GM20000 (cell line): ENCODE measurements at places on chromosomes 7 and 10.

DNA sequence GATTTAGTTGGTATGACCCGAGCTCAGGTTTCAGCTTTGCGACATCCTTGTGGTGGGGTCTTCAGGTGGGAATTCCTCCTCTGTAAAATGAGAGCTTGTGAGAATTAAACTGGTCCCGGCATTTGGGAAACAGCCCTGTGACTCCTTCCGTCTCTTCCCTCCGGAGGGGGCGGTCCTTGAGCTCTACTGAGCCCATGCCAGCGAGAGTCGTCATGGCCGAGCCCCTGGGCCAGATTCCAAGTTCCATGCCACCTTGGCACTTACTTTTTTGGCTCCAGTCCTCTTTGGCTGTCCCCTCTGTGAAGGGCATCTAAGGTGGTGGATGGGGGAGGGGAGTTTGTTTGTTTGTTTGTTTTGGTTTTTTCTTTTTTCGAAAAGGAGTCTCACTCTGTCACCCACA, 47.6 kb downstream of the GTF2IRD1 start:
- DNase-seq = no peak

- DNase-seq = no peak
Measured at GRCh38 chr7:125326666-125327255, 397.1 kb upstream of the POT1 start.

- no peak for DNase-seq
Measured at GRCh38 chr10:79112881-79113431, 44.2 kb downstream of the ZMIZ1 start.

DNA sequence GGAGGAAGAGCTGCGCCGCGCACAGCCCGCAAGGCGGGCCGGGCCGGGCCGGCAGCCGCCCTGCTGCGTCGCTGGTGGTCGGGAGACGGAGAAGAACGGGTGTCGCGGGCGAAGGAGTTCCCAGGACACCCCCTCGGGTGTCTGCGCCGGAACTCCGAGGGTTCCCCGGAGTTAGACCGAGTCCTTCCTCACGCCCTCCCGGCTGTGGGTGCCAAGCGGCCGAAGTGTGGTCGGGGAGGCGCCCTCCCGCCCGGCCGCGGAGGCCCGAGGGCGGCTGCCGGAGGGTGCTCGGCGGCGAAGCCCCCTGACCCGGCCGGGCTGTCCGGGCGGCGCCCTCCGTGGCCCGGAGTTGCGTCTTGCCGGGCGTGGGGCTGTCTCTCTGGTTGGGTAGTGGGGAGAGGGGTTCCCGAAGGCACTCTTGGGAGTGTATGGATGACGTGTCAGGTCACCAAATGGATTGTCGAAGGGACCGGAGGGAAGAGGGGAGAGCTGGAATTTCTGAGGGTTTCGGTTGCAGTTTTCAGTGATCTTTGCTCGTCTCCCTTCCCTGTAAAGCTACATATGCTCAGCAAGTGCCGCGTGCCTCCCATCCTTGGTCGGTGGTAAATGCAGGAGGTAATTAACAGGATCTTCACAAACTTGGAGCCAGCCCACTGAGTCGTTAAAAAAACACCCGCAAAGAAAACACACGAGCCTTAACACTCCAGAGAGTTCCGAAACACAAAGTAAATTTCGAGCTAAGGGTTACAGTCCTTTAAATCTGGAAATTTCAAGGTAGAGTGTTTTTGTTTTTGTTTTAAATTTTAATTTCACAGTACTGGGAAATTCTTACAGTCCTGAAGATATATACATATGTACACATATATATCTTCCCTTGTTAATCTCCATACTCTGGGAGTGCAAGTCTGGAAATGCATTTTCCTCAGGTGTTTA, 871 bp downstream of the ST7 start:
- no peak for DNase-seq

GRCh38 chr10:26755443-26755903, 58.0 kb downstream of the PDSS1 start:
- DNase-seq = peak; percentile 48

DNA sequence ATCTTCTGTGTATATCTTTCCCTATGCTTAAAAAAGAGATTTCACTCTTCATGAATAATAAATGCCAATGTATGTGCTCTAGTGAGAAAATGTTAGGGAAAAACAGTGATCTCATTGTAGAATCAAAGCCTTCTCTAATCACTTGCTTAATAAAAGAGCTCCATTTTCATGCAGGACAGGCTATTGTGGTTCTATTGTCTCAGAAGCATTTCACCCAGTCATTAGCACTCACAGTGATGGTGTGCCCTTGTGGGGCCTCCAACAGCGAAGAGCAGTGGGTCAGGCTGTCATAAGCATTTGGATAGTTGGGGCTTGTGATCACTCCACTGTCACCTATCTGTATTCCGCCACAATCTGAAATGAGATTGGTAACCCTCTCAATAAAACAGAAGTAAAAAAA, 83.9 kb upstream of the RSU1 start:
- DNase-seq = no peak

- no peak for DNase-seq
Measured at GRCh38 chr7:70919481-70920073, 212.4 kb upstream of the GALNT17 start.

DNA sequence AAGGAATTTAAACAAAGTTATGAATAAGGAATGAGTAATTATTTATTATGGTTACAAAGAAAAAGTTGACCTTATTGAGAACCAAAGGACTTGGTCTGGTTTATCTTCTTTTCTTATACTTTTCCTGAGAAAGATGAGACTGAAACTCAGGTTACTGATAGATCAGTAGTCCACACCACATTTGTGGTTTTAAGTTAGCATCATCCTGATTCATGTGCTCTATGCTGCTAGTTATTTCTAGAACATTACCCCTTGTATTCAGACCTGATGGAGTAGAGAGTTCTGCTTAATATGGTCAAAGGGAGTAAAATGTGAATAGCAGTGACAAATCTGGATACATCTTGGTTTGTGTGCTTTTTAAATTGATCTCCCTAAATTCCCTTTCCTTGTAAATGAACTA, 63.8 kb downstream of the FOXP2 start:
- no peak for DNase-seq

DNA sequence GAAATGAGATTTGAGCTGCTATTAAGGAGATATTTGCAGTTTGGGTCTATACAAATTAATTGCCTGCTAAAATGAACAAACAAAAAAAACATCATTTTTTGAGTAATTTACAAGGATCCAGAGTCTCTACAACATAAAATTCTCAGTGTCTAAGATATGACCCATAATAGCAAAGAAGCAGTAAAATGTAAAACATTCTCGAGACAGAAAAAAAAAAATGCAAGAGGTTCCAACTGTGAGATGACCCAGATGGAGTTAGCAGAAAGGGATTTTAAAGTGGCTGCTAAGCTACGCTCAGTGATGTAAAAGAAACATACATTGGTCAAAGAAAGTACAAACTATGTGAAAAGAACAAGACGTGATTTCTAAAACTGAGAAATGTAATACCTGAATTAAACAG, 471.0 kb downstream of the SH2D4B start:
- no peak for DNase-seq

DNA sequence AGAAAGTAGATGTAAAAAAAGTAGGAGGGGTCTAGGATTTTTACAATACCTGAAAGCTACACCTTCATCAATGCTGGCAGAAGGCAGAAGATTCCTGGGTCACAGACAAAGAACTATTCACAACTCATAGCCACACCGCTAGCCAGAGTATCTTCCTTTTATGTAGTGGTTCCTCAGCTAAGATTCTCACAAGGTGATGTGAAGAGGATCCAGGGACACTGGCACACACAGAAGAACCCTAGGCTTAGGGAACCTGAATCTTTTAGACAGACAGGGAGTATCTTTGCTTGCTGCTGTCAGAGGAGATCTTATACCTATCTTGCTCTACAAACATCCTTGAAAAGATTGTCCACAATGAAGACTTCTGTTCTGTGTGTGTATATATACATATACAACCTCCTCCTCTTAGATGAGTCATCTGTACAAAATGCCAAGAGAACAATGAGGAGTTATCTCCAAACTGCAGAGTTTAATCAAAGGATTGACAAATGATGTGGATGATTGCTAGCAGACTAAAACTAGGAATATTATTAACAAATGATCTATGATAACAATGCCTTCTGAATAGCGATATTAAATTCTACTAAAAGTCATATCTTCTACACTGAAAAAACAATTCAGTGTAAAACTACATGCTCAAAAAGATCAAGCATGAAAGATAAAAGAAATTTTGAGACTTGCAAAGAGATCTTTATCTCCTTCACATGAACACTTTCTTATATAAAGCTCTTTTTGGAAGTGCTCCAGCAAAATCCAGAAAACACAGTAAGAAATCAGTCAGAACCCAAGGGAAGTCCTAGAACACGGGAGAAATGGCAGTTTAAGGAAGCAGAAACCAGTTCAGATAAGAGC, 409.3 kb downstream of the PARD3 start:
- no peak for DNase-seq

DNA sequence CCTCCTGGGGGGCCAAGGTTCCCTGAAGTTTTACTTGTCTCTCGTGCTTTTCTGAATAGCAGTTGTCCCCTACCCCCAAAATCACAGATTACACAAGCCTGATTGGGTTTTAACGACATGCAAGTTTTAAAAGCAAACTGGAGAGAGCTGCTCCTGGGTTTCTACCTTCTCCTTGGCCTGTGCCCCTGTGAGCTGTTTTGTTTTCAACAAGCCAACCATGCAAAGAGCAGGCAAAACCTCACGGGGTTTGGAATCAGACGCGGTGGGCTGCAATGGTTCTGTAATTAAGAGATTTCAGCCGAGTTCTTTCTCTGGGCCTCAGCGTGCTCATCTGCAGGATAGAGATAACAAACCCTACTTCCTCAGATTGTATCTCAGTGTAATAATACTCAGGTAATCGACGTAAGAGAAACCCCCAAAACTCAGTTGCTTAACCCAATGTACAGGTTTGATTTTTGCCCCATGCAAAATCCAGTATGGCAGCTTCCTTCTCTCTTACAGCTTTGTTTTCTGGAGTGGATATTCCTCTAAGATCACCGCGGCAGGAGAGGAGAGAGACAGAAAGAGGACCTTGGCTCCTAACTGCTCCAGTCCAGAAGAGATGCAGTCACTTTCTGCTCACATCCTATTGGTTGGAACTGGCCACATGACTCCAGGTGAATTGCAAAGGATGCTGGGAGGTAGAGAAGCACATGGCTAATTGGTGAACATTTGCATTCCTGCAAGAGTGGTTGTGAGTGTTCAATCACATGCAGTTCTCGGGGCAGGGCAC, 42.0 kb downstream of the MYL10 start:
- DNase-seq = peak; percentile 3

GRCh38 chr7:66272321-66272720, 67.2 kb downstream of the TPST1 start:
- no peak for DNase-seq

DNA sequence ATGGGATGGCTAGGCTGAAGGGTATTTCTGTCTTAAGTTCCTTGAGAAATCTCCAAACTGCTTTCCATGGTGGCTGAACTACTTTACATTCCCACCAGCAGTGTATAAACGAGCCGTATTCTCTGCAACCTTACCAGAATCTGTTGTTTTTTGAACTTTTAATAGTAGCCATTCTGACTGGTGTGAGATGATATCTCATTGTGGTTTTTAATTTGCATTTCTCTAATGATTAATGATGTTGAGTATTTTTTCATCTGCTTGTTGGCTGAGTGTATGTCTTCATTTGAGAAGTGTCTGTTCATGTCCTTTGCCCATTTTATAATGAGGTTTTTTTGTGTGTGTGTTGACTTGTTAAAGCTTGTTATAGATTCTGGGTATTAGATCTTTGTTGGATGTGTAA, 226.8 kb upstream of the IGFBP3 start:
- DNase-seq = no peak

- no peak for DNase-seq
Measured at GRCh38 chr7:17311952-17312351, 13.5 kb downstream of the AHR start.

- DNase-seq = no peak
Measured at GRCh38 chr7:12737373-12737772, 49.9 kb downstream of the ARL4A start.

GRCh38 chr7:121610243-121610642, 214.1 kb upstream of the FAM3C start:
- DNase-seq = no peak

DNA sequence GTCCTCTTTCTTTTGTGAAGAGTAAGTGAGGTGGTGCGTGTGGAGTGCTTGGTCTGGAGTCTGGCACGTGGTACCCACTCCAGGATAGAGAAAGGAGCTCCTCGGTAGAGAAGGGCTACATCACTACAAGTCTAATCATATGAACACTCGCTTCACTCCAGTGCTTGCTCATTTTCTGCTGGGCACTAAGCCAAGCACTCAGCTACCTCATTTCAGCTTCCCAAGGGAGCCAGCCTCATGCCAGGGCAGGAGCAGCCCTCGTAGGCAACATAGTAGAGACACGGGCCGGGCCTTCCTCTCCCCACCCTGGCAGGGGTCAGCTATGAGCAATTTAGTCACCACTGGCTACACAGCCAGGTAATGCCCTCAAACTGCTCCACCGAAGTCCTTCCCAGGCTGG, 11.4 kb upstream of the HSPA12A start:
- no peak for DNase-seq

GRCh38 chr7:51069411-51070083, 247.1 kb downstream of the COBL start:
- DNase-seq = no peak

DNA sequence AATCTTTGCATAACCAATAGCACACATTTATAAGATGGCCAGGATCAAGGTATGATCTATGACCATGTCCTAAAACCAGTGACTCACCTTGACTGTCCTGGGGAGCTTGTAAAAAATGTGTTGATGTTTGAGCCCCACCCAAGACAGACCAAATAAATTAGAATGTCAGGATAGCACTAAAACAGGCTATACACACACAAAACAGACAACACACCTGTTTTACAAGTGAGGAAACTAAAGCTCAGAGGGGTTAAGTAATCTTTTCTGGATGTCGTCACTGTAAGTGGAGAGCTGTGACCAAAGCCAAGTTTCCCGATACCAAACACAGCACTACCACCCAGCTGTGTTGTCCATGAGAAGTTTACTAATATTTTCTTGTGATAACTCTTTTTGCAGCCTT, 84.5 kb downstream of the AVL9 start:
- no peak for DNase-seq

GRCh38 chr10:43888586-43888985, 239.9 kb upstream of the ZNF32 start:
- DNase-seq = no peak
